Activated CD4-positive, alpha-beta T cell treated with anti-CD3 and anti-CD28 coated beads, Interleukin-2, amount 10 ng/mL, durations not matched to agents 7 days and 5 days (primary cell): ENCODE measurements at places on chromosomes 3 and 15. TPM values are rescaled to one million over a fixed set of nuclear protein-coding genes. Genes with fewer than 3 reads are reported as not detected.

ECE2 gene
- total RNA-seq = not detected

PIF1 gene
- 66.1 TPM for total RNA-seq

UBA5 gene
- total RNA-seq = 38.0 TPM

POPDC2 gene
- 1.7 TPM for total RNA-seq

BNC1 gene
- not detected for total RNA-seq

SKOR1 gene
- 0.29 TPM for total RNA-seq

SCN10A gene
- not detected for total RNA-seq

SLC38A3 gene
- total RNA-seq = not detected

DNA sequence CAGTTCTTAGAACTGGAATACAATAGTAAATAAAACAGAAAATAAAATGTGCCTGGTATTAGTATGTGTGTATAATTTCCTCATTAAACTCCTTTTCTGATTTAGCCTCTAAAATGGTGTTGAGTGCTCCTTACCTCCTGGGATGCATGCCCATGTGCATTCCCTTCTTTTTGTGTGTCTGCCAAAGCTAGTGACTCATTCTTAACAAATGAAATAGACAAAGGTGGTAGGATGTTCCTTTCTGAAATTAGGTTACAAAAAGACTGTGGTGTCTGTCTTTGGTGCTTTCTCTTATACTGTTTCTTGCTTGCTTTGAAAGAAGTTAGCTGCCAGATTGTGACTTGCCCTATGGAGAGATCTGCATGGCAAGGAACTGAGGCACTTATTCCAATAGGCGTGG lies 623.7 kb downstream of the GRM7 start:
- H3K4me1 ChIP-seq = no peaks in the 10 kb centered on the region
- DNase-seq = no peak
- no peaks in the 10 kb centered on the region for H3K27me3 ChIP-seq
- no peak overlapping the region for H3K4me3 ChIP-seq

GRCh38 chr15:88477126-88477525 lies 9.6 kb downstream of the MRPS11 start:
- H3K4me1 ChIP-seq = peaks cover 1% of the 10 kb centered on the region
- H3K36me3 ChIP-seq = peaks cover 23% of the 10 kb centered on the region
- H3K27ac ChIP-seq = no peak overlapping the region
- no peak for DNase-seq
- no peak overlapping the region for H3K4me3 ChIP-seq

DNA sequence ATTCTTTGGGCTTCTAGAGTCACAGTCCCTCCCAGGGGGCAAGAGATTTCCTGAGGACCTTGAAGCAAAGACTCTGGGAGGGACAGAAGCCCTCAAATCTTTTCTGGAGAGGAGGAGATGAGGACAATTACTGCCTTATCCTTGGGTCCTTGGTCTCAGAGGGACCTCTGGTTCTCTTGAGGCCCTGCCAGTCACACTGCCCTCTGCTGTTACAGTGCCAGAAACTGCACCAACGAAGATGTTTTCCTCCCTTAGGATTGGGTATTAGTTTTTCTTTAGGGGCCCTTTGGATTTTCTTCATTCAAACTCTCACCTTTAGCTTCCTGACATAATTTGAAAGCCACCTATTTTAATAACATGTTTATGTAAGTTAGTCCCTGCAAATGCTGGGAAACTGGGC lies 58.2 kb upstream of the SCN5A start:
- H3K4me3 ChIP-seq = no peak overlapping the region
- H3K27ac ChIP-seq = no peak overlapping the region
- no peaks in the 10 kb centered on the region for H3K36me3 ChIP-seq
- no peaks in the 10 kb centered on the region for H3K4me1 ChIP-seq
- no peak for DNase-seq
- peaks cover 11% of the 10 kb centered on the region for H3K27me3 ChIP-seq

- DNase-seq = no peak
- peaks cover 5% of the 10 kb centered on the region for H3K27me3 ChIP-seq
- H3K4me3 ChIP-seq = no peak overlapping the region
- H3K27ac ChIP-seq = no peak overlapping the region
- H3K36me3 ChIP-seq = no peaks in the 10 kb centered on the region
These were observed 35.2 kb downstream of the PYGO1 start for GRCh38 chr15:55552926-55553325.

DNA sequence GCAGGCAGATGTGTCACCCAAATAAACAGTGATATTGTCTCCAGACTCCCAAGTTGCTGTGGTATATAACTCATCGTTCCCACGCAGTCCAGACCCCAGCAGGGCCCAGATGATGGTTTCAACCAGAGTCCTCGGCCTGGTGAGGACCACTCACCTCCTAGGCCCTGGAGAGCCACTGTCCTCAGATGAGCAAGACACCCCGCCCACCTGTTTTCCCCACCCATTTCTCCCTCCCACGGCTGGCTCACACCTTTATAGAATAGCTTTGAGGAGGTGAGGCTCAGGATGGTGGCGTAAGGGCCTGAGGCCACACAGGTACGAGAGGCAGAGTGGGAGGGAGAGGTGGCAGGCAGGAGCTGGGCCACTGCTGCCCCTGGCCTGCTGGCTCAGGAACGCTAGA lies 7.5 kb downstream of the MESP1 start:
- DNase-seq = no peak
- no peak overlapping the region for H3K4me3 ChIP-seq
- H3K36me3 ChIP-seq = no peaks in the 10 kb centered on the region
